RWPE2 (cell line): ENCODE measurements at places on chromosomes 2 and 18.

- no peak for DNase-seq
Measured at GRCh38 chr2:228669690-228670089, 488.2 kb upstream of the SPHKAP start.

- DNase-seq: no peak
Measured at GRCh38 chr2:213002383-213002782, 149.0 kb downstream of the IKZF2 start.

DNA sequence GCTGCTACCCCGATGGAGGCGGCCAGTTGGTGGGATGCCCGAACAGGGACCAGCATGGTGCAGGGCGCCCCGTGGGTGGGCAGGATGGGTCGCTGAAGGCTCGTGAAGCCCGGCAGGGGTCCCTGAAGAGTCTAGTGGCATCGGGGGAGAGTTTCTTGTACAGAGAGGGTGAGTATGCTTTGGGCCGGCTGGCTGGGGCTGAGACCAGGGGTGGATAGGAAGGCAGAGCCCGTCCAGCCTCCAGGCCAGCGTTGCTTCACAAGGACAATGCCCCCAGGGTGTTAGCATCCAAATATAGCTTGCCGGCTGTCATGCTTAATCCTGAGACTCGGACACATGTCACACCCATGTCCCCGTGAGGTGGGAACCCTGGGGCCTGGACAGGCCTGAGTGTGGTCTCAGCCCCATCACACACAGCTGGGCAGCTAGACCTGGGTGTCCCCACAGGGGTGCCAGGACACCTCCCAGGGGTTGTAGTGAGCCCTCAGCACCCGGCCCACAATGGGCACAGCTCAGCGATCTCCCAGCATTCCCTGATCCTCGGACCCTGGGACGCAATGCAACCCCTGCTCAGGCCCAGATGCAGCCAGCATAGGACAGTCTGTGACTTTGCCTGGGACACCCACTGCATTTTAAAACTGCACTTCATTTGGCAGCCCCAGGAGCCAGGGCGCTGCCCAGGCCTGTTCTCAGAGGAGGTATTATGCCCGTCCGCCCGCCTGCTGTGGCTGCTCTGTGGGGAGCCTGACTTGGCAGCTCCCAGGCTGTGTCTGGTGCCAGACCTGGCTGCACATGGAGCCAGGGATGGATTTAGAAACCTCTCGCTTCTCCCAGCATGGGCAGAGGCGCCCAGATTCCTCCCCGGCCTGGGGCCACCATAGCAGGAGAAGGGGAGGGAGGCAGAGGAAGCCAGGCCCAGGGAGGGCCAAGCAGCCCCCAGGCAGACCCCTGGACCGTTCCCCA is 36.4 kb downstream of the RAMP1 start:
- DNase-seq: peak; percentile 50

DNA sequence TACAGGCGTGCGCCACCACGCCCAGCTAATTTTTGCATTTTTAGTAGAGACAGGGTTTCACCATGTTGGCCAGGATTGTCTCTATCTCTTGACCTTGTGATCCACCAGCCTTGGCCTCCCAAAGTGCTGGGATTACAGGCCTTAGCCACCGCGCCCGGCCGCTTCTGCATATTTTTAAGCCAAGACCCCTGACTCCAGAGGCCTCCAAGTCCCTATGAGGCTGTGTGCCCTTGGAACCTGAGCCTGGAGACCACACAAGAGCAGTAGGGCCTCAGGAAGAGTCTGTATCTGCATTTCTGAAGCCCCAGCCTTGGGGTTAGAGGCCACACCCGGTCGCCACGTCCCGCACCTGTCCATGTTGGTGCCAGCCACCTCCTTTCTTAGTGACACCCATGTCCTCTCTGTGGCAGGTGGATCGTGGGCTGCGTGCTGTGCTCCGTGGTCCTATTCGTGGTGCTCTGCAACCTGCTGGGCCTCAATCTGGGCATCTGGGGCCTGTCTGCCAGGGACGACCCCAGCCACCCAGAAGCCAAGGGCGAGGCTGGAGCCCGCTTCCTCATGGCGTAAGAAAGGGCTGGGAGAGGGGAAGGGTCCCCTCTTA is 5.3 kb downstream of the PROM2 start:
- DNase-seq: peak; percentile 22

- DNase-seq: no peak
Measured at GRCh38 chr2:191255271-191255670, 10.1 kb downstream of the MYO1B start.

- DNase-seq: no peak
Measured at GRCh38 chr18:74897971-74898657, 300.4 kb downstream of the ZNF407 start.
